ENCODE measurements at places on chromosomes 5 and 9.

DNA sequence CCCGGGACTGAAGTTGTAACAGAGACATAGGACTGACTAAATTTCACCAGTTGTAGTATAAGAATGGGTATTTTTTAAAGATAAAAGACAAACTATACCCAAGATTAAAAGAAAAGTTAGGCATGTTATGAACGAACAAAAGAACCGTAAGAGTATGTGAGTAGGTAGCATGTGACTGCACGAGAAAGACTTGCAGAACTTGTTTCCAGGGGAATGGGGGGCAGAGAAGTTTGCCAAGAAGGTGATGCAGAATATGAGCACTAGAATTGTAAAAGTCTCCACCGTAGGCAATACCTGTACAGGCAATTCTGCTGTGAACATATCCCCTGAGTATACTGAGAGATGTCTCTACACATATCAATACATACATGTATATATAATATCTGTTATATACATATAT lies 614.7 kb downstream of the PRELID2 start:
- no peak for DNase-seq

DNA sequence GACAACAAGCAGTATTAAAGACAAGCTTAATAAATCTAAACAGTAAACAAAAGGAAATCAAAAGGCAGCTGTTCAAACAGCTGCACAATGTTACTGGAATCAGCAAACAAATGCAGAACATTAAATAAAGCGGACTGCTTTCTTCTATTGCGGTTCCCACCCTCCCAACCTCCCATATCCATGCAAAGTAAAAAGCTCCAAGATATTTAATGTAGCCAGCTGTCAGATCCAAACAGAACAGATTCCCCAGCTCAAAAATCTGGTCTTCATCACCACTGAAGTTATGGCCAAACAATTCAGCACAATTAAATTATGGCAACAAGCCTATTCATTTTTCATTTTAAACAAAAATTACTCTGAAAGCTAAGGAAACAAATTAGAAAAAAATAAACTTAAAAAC lies 75.9 kb downstream of the SLC38A9 start:
- no peak for DNase-seq

- no peak for DNase-seq
Observed at GRCh38 chr5:181281984-181282316, 21.0 kb upstream of the TRIM52 start.

- no peak for DNase-seq
Observed at GRCh38 chr5:40277161-40277906, 402.4 kb upstream of the PTGER4 start.

DNA sequence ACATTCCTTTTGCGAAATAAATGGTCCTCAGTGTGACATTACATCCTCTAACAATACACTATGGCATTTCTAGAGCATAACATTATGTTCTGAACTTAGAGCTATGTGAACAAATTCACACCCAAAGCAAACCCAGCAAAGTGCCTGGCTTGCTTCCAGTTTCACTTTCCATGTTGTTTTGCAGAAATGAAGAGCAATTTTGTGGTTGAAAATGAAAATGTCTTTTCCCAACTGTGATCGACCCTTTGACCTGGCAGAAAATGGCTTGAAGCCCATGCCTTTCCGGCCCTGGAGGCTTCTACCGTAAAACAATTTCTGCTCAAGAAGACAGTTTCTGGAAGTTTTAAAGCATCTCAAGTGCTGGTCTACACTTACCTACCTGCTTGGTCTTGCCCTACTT lies 344.7 kb upstream of the RGMB start:
- no peak for DNase-seq

- no peak for DNase-seq
Observed at GRCh38 chr9:1979741-1980367, 35.3 kb upstream of the SMARCA2 start.

DNA sequence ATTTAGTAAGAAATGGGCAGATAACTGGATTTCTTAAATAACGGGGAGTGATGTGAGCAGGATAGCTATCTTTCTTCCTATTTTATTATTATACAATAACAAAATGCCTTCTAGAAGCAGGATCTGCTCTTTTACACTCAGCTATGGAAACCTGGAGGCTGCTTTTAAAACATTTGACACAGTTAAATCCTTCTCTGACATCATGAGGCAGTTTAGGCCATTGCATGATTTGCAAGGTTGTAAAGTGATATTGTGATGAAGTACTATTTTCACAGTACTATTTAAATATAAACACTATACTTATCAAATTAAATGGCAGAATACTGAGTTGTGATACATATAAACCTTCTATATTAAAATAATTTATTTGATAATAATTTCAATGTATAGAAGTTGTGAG lies 93.9 kb downstream of the ZSWIM6 start:
- no peak for DNase-seq

GRCh38 chr5:1214163-1214935 lies 10.8 kb upstream of the SLC6A18 start:
- no peak for DNase-seq

DNA sequence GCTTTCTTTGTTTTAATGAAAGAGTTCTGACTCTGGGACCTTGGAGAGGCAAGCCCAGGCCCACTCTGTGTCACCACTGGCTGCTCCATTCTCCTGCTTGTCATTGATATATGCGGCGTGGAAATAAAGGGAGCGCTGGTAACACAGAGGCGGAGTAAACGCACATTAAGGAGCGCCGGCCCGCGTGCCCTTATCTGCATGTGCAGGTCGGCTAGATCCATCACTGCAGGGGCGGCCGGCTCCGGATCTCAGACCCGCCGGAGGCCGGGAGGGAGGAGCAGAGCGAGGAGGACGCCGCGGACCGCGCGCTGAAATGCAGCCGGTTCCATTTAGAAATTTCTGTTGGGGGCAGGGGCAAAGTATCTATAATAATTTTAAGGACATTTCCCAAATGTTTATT lies 70.8 kb downstream of the MRPL36 start:
- DNase-seq, result no peak

DNA sequence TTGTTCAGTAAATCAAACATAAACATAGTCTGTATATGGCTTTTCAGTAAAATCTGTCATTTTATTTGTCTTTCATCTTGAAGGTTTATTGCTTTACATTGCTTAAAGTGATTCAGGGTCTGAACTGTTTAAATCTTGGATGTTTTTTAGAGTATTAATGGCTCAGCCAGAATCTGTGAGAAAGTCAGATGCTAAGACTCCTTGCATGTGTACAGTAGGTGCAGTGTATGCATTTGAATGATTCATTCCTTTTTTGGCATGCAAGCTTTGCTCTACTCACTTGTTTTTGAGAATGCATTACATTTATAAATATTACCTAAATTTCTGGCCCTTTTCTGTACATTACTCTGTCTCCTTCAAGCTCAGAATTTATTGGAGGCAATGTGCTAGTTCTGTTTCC lies 271.0 kb upstream of the RIOK2 start:
- DNase-seq, result no peak

DNA sequence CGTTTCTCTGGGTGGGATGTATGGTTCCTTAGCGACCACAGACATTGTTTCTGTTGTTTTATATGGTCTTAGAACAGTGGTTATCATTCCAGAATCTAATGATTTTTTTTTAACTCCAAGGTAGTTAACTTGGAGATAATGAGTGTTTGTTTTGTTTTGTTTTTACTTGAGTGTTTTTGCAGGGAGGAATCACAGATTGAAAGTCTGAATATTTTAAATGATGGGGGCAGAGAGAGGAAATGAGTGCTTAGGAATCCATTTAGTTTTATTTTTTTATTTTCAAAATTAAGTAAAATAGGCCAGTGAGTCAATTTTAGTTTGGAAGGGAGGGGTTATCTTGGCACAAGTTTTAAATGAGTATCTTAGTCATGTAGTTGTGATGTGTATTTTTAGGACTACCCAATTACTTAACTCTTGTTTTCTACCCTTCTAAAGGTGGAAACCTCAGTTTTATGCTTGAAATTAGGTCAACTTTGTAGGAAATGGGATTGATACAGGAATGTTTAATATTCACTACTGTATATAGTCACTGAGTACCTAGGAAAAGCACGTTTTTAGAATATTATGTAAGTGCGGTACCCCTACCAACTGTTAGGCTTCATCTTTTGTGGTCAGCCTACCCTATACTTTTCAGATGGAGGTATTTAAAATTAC lies 2.0 kb downstream of the UBE2R2 start:
- DNase-seq, result no peak

- DNase-seq, result no peak
Observed at GRCh38 chr5:177957241-177957640, 38.8 kb downstream of the PROP1 start.

GRCh38 chr5:176781054-176781375 lies 29.3 kb upstream of the UNC5A start:
- no peak for DNase-seq

DNA sequence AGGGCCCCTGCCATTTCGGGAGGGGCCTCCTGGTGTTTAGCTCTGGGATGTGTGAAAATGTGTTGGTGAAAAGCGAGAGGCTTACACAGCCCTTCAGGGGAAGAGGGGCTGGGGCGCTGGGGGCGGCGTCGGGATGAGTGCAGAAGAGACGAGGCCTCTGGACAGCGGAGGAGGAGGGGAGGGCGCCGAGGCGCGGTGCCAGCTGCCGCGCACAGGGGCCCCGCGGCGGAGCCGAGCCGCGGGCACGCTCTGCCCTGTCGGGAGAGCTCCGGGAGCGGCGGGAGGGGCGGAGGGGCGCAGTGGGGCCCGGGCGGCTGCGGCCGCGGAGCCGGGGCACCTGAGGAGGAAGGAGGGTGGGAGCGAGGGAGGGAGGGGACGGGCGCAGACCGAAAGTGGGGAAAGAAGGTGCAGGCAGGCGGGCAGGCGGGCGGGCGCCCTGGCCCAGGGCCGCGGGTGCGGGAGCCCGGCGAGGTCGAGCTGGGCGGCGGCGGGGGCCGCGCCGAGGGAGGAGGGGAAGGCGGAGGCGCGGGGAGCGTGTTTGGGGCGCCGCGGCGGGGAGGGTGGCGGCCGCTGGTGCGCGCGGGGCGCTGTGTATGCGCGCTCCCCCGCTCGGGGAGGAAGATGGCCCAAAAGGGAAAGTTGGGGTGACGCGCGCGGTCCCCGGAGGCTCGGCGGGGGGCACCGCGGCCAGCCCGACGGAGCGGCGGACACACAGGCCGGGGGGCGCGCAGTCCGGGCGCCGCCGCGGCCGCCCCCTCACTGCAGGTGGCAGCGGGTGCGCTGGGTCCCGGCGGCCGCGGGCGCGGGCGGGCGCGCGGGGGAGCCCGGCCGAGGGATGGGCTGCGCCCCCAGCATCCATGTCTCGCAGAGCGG lies at the start of gene PDE8B:
PDE8B (plus strand) TSS at position 590 of the 873 bp plus-strand sequence; CDS start at position 836, 246 bp downstream.
- DNase-seq, result no peak

- DNase-seq, result no peak
Observed at GRCh38 chr9:107239474-107239873, 43.6 kb upstream of the RAD23B start.

DNA sequence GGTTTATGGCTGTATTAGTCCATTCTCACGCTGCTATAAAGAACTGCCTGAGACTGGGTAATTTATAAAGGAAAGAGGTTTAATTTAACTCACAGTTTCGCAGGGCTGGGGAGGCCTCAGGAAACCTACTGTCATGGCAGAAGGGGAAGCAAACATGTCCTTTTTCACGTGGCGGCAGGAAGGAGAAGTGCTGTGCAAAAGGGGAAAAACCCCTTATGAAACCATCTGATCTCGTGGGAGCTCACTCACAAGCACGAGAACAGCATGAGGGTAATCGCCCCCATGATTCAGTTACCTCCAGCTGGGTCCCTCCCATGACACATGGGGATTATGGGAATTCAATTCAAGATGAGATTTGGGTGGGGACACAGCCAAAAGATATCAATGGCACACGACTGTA lies 13.9 kb downstream of the LRRC70 start:
- DNase-seq, result no peak

GRCh38 chr5:173396311-173396993 lies 68.2 kb upstream of the STC2 start:
- DNase-seq, result no peak

GRCh38 chr5:145739843-145740242 lies 95.3 kb downstream of the PRELID2 start:
- DNase-seq, result no peak

GRCh38 chr5:171757853-171758535 lies 27.6 kb upstream of the SMIM23 start:
- DNase-seq, result no peak

DNA sequence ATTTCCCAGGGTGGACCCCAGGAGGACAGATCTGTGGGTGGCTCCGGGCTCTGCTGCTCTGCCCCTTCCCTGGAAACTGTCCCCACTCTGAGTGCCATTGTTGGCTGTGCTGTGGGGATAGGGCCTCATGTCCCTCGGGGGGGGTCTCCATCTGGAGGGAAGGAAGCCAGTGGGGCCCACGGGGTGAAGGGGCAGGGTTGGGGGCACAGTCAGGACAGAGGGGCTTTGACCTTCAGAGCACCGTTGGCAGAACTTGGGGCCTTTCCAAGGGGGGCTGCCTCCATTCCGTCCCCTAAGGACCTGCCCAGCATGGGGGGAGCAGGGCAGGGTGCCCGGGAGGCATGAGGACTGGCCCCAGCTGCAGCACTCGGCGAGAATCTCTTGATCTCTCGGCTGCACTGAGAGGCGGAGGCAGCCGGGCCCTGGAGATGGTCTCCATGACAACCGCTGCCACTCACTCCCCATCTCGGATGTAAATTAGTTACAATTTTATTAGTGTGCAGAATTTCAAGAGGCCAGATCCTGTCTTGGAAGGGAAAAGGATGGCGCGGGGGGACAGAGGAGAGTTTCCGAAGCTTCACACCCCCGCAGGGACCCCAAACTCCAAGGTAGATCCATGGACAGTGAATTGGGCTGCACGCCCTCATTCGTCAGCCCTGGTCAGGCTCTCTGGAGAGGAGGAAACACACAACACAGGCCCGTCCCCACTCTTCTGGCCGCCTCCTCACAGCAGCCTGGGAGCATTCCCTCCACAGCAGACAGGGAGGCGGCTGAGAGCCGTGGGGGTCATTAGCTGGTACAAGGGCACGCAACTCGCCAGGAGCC lies 216.2 kb upstream of the IER5L start:
- DNase-seq, result no peak

DNA sequence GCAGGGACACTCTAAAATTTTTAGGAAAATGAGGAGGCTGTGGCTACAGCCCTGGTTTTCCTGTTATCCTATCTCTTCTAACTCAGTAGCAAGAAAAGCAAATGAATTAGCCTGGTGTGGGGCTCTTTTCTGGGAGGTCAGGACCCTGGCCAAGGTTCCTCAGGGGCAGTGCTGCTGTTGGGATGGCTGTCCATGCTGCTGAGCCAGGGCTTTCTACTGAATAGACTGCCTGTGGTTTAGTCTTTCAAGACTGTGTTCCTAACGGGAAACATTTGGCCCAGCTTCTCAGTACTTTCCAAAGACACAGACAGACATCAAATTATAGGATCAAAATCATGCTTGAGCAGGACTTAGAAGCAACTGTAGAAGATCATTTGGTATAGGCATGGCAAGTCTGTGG lies 18.1 kb downstream of the TNC start:
- DNase-seq, result no peak
